ENCODE measurements at places on chromosomes 3 and 15.

GRCh38 chr3:48652923-48653715, 9.6 kb downstream of the CELSR3 start:
- DNase-seq = no peak

GRCh38 chr15:39870537-39870936, 49.5 kb downstream of the GPR176 start:
- DNase-seq = no peak

DNA sequence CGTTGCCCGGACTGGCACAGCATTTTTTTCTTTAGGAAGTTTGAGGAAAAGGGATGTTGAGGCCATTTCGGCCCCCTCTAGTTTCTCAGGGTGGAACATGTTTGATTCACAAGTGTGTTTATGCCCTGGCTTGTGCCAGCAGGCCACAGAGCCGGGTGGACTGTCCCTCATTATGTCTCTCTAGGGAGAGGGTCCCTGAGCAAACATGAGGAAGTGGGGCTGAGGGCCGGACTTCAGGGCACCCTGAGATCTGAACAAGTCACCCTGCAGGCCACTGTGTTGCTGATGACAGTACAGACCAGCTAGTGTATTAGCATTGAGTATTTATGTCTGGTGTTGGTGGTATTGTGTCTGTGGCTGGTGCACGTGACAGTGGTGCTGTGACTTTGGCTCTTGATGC, 34.9 kb downstream of the RNU5B-1 start:
- no peak for DNase-seq

DNA sequence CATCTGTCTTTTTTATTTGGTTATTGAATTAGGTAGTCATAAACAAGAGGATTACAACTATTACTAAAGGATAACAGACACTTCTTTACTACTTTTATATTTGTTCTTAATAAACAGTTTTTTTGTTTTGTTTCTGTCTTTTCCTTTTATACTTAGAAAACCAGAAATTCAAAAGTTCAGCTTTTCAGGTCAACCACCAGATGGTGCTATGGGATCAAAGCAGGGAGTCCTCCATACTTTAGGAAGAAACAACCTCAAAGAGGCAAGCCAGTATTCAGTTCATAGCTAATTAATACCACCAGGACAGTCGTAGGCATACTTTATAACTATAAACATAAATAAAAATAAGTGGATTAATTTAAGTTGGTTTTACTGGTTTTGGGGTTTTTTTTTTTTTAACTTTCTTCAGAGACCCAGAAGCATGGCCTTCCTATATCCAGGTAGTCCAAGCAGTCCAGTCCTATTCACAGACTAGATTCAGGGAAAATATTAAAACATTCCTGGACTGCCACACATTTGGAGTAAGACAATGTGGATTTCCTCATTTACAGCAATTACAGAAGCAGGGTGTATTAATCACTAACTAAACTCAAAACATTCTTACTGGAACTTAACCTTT, 16.0 kb upstream of the EID1 start:
- peak; percentile 85 for DNase-seq

- no peak for DNase-seq
These were observed 238.5 kb downstream of the DOCK3 start for GRCh38 chr3:50913260-50913659.

GRCh38 chr15:80152896-80153876, at the start of gene FAH:
Gene FAH, plus strand, starts transcription at chr15:80152999. Its CDS starts 56 bp downstream, at chr15:80153055.
- no peak for DNase-seq

DNA sequence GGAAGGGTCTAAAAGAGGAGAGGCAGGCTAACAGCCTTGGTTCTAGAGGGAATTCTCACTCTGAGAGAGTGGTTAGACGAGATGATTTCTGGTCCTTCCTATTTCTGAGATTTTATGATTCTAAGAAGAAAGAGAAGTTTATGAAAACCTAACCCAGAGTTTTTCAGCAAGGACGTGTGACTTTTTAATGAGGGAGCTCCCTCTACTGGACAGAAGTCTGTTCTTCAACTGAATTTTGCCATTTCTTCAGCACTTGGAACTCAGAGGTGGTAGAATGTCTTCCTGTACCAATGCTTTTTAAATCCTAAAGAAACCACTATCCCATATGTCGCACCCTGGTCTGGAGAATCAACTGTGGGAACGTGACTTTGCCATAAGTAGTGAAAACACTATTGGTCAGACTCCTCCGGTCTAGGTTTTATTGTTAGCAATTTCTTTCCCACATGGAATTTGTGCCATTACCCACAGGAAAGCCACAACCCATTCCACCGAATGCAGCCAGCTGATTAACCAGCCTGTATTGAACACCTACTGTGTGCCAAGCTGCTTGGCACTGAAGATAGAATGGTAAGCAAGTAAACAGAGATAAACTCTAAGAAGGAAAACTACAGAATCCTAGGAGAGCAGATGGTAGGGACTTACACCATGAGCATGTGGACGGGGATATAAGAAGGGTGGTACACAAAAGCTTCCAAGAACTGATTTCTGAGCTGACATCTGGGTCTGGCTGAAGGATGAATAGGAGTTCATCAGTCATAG, 199.5 kb upstream of the LMCD1 start:
- peak; percentile 2 for DNase-seq

- peak; percentile 17 for DNase-seq
These were observed 357.4 kb upstream of the ATP11B start for GRCh38 chr3:182435860-182436259.

DNA sequence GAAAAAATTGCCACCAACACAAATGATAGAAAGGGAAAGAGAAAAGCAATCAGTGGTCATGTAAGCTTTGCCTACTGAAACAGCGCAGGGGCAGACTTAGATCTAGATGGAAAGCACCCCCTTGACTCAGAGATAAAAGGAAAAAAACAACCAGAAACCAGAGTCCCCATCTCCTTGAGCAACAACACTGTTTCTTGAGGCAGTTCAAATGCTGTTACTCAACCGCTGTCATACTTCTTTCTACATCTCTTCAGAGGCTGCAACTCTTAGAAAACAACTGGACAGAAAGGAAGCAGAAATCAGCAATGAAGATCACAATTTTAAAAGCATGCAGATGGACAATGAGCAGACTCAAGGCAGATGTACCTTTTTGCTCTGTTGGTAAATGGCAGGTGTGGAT, 36.5 kb downstream of the FSIP1 start:
- no peak for DNase-seq

DNA sequence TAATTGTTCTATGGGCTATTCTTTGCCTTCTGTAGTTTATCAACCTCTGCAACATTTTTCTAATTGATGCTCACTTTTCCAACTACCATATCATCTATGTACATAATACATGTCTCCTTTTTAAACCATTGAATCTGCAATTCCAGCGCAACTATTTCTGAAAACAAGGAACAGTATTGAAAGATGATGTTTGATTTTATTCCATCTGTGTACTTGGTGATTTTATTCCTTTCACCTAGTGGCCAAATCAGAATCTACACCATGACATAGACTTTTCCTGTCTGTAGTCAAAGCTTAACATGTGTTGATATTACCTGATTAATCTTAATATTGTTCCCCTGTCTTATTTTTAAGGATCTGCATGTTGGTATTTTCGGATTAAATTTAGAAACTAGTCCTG, 13.0 kb downstream of the NKTR start:
- no peak for DNase-seq

DNA sequence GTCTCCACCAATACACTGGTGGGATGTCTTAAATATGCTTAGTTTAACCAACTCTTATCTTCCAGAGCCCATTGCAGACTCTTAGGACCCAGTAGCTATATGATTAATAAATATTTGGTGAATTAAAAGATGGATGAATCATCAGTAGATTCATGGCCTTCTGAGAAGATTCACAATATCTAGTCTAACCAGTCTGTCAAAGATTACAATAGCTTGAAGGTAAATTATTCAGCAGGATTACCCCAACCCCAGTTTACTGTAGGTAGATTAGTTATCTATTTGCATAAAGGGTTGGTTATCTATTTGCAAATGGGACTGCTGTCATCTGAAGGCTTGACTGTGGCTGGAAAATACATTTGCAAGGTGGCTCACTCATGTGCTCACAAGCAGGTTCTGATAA, 239.4 kb upstream of the THRB start:
- DNase-seq = no peak

DNA sequence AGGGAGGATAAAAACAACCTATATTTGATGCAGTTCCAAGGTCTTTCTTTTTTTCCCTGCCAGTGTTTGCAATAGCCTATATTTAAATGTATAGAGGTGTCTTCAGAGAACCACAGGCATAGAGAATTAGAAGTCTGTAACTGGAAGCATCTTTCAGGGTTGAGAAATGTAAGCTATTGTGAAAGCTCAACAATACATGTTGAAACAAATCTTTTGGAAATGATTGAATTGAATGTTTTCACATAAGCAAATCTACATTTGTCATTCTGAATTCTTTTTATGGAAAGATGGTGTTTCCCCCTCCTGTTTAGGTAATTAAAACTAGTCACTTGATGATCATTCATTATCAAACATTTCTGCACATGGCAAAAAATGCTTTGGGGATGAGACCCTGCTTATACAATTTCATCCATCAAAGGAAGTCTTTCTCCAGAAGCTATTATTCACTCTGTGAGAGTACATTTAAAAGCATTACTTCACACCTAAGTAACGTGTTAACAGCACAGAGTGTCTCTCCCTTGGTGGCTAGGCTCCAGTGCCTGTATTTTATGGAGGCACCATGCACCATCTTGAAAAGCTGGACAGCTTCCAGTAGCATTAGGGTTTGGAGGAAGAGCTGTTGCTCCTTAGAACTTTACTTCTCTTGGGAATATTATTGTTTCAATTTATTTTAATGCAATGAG, 406.2 kb downstream of the LSAMP start:
- DNase-seq = no peak

- no peak for DNase-seq
These were observed 202.7 kb upstream of the LRIG1 start for GRCh38 chr3:66703501-66703900.

DNA sequence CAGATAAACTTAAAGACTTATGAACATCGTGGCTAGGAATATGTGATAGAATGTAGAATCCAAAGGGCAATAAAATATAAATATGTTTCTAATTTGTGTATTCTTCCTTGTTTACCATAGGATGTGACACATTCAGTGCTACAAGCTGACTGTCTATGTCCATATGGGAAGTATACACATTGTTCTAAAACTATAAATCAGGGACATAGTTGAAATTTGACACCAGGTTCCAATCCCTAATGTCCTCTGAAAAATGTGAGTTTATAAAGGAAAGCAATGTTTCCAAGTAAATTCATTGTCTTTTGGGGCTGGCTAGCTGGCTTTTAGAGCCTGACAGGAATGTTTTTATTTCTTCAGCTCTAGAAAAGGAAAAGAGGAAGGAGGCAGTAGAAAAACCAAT, 273.6 kb downstream of the CNTN4 start:
- DNase-seq = no peak

- DNase-seq = no peak
These were observed 184.8 kb downstream of the MECOM start for GRCh38 chr3:169478566-169479313.

GRCh38 chr3:67001086-67001861, 3.2 kb downstream of the KBTBD8 start:
- DNase-seq = no peak

DNA sequence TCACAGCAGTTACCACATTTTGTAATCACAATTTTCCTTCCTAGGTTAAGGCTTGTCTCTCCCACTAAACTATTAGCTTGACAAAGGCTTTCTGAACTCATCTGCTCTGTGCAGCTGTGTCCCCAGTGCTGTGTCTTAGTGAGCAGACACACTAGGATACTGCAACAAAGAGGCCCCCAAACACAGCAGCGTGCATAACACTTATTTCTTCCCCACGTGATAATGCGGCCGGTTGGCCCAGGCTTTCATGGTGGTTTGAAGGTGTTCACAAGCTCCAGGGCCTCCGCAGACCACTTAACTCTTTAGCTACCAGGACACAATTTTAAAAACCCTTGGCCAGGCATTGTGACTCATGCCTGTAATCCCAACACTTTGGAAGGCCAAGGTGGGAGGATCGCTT, 2.2 kb upstream of the HDAC11 start:
- DNase-seq = no peak

- DNase-seq = peak; percentile 24
These were observed 31.7 kb downstream of the ATP2C1 start for GRCh38 chr3:130925628-130926027.

DNA sequence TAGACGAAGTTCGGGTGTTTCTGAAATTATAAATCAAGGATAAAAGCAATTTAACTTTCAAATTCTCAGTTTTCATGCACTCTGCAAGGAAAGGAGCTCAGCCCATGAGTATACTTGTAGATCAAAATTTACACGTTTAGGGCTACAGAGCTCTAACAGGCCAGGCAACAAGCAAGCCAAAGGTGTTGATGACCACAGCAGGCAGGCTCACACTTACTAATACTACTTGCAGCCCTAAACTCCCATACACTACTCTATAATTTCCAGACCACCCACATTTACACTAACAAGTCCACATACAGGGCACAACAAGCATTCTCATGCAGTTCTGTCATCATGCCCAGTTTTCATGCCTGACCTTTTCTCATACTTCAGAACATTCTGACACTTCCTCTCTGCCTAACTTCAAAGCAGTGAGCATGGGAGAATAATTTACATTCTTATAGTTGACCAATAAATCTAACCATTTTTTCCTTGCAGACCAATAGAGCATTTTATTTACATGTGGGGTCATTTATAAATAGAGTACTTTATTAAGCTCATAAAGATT, 124.7 kb upstream of the FRMD4B start:
- no peak for DNase-seq

DNA sequence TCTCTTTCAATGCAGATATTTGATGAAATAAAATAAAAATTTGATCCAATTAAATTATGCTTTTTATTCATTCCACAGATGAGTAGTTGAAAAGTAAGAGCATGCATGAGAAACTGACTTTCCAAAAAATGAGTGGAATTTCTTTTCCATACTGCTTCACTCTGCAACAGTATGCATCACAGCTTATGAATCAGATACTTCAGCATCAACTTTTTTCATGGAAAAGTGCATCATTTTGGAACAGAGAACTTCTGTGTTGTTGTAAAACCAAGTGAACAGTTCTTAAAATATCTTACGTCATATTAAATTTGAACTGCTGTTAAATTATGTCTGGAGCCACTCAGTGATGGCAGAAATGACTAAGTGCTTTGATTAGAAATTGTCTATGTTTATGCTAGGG, 16.7 kb upstream of the SLC7A14 start:
- DNase-seq = no peak

DNA sequence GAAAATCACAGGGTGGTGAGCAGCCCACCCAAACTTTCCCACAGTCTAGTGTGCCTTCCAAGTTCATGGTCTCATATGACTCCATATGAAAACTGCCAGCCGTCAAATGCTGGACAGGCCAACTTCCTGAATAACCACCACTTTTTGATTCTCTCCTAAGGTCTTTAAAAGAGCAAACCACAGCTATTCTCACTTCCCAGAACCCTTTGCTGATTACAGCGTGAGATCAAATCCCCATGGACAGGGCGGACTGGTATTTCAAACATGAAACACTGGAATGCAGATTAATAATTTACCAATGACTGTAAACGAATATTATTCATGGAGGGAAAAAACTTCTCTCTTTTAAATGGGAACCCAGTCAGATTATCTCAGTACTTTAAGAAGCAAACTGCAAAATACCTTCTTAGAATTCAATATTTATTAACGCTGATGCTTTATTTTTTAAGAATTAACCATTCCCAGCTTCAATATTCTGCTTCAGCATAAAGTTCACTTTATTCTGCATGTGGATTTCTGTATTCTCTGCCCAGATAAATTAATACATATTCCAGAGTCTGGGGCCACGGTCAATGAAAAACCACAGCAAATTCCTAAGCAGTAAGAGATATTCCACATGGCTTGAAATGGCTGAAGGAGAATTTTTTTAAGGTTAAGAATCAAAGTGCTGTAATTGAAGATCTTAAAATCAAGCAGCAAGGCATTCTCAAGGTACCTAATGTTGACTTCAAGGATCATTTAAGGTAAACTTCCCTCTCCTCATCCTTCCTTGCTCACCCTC, 42.9 kb downstream of the MYO1E start:
- DNase-seq = no peak

- DNase-seq = no peak
These were observed 31.4 kb downstream of the ALS2CL start for GRCh38 chr3:46661776-46662766.
